Stimulated activated CD8-positive, alpha-beta memory T cell treated with anti-CD3 and anti-CD28 coated beads, Interleukin-7, amount 100 ng/mL, for 4 hours (primary cell): ENCODE measurements at places on chromosomes 5 and 9.

DNA sequence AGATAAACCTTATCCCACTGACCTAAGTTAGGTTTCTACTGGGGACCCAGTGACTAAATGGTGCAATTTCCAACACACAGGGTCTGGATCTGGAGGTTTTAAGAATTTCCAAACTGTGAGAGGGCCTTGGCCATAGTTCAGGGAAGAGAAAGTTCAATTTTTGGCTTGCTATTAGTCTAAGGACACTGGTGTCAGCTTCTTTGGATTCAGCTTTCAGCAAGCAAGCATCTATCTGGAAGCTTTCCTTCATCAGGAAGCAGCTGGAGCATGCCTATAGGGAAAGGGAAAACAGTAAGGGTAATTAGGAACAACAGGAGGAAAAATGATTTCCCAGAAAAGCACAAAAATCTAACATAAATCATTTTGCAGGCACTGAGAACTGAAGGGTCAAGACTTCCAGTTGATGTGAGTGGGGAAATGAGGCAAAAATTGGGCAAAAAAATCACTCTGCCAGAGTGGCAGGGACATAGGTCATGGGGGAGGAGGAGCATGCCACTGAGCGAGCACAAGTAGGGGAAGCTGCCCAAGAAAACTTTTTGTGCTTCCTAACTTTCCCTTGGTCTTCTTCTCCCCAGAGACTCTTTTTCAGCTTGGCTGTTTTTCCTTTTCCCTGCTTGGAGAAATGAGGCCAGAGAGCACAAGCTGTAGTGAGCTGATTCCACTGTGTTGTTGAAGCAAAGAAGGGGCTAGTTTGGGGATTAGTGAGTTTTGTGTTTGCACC lies 299.6 kb downstream of the FGF10 start:
- no peak for DNase-seq

- no peak for DNase-seq
Measured at GRCh38 chr9:89465001-89465451, 32.9 kb downstream of the SEMA4D start.

- DNase-seq: no peak
Measured at GRCh38 chr9:70902171-70902570, 219.2 kb downstream of the TRPM3 start.

DNA sequence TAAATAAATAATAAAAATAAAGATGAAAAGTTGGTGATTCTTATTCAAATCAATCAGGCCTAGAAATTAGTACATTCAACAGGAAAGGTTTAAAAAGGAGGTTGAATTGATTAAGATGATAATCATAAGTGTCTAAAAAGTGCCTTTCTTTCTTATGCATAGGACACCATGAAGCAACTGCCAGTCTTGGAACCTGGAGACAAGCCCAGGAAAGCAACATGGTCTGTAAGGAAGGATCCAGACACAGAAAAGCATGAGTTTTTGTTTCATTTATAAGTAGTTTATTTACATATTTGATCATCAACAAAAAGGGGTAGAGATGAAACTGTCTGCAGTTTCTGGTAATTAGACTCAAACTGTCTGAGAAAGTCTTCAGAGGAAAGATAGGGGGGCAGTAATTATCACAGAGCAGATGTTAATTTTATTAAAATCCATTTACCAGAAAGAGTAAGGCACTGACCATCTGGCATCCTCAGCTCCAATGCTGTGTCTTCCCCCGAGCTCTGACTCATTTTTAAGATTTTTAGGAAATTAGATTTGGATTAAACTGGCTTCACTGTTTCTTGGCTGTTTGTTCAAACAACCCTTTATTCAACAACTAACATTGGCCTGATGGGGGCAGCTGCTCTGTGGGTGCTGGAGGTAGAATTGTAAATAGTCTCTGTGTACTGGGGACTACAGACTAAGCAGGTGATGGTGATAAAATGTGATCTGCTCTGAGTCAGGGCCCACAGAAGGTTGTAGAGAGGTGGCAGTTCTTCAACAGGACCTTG lies 2.7 kb downstream of the RABEPK start:
- no peak for DNase-seq

DNA sequence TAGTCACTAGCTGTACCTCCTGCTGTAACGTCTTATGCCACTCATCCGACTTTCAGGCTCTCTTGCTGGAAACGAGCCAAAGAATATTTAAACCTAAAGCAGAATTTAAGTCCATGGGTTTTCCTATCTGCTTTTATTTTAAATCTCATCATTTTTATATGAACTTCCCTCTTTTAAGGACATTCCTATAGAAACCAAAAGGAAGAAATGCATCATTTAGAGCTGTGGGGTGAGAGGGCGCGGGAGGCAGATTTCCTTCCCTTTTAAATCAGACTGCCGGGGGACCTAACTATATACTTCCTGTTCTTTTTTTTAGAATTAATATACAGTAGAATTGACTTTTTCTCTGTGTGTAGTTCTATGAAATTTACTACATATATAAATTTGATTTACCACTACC lies 468.8 kb downstream of the BNC2 start:
- DNase-seq: no peak

DNA sequence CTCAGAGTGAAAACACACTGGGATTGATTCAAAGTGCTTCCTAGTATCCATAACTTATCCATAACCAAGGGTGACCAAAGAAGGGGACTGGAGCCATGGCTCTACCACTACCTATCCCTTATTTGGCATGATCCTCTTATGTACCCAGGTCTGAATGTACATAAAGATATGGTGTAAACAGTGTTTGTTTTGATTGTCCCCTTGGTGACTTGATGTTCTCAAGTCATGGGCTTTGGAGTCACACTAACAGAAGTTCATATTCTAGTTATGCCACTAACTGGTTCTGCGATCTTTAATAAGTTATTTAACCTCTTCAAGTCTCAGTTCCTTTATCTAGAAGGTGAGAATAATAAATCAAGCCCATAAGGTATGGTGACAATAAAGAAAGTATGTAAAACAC lies 283.4 kb upstream of the PTGER4 start:
- DNase-seq: no peak

GRCh38 chr5:178234750-178235587 lies 2.4 kb upstream of the PHYKPL start:
- DNase-seq: peak; percentile 61

DNA sequence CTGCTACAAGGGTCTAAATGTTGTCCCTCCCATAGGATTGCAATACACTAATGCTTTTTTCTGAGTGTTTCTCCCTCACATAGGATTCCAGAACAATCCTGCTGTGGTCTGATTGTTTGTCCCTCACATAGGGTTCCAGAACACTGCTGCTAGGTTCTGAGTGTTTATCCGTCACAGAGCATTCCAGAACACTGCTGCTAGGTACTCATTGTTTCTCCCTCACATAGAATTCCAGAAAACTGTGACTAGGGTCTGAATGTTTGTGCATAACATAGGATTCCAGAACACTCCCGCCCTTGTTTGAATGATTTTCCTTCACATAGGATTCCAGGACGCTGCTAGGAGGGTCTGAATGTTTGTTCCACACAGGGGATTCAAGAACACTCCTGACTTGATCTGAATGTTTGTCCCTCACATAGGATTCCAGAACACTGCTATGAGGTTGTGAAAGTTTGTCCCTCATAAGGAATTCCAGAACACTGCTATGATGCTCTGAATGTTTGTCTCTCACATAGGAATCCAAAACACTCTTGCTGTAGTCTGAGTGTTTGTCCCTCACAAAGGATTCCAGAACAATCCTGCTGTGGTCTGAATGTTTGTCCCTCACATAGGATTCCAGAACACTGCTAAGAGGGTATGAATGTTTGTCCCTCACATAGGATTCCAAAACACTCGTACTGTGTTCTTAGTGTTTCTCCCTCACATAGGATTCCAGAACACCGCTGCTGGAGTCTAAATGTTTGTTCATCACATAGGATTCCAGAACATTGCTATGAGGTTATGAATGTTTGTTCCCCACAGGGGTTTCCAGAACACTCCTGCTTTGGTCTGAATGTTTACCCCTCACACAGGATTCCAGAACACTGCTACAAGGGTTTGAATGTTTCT lies 213.5 kb downstream of the FOXD4L6 start:
- no peak for DNase-seq
